ENCODE measurements at places on chromosomes 2 and 18.
A peak's percentile ranks its signal among the peaks of the same experiment; 100 is the strongest.

DNA sequence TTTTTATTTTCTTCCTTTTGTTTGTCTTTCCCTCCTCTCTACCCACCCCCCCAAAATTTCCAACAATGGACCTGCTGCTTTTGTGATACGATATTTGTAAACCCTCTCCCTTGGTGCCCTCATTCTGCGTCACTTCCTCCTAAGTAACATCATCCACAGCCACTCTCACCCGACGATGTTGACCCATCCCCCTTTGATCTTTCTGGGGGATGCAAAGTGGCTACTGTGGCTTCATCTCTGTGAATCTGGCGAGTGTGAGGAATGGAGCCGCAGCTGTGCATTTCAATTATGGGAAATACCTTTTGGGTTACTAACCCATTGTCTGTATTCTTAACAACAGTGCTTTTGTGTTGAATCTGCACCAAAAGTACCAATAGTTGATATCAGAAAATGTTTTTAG lies 19.4 kb downstream of the ANTXR1 start:
- no peak for DNase-seq

- DNase-seq: no peak
Observed at GRCh38 chr18:22846088-22846683, 86.9 kb upstream of the RBBP8 start.

DNA sequence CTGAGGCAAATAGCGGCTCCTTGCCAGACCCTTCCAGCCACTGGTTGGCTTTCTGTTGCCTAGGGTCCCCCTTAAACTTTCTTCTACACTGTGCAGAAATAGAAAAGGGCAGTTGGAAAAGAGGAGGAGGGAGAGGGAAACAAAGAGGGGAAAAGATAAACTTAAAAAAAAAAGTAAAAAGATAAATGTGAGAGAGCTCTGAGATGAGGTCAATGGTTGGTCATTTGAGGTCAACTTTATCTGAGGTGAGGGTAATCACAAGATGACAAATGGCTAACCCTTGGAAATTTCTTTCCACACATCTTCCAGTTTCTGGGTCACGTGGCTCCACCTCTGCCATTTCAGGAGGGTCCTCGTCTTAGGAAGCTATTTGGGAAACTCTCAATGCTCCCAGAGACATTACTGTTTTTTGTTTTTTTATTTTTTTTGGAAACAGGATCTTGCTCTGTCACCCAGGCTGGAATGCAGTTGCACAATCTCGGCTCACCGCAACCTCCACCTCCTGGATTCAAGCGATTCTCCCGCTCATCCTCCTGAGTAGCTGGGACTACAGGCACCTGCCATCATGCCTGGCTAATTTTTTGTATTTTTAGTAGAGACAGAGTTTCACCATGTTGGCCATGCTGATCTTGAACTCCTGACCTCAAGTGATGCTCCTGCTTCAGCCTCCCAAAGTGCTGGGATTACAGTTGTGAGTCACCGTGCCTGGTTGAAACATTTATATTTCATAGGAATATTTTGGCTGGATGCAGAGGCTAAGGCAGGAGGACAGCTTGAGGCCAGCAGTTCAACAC lies 199.9 kb downstream of the TGIF1 start:
- no peak for DNase-seq

GRCh38 chr2:143254110-143254509 lies 124.9 kb downstream of the ARHGAP15 start:
- peak; percentile 32 for DNase-seq

- DNase-seq: no peak
Observed at GRCh38 chr2:10524851-10525572, 76.9 kb upstream of the ODC1 start.

DNA sequence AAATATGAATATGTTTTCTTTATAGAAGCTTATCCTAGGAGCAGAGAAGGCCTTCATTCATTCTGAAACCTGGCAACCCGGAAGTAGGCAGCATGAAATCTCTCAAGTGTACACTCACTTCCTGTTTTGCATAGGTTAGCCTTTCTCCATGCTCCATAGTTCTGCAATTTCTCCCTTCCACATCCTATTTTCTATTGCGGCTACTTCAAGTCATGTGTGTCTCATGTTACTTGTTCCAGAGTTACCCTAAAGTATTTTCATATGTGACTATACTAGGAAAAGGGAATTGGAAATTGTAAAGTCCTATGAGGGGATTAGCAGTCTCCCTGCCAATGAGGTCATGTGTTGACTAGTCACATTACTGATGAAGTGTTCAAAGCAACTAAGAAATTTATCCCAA lies 320.6 kb downstream of the NCKAP5 start:
- DNase-seq: no peak

DNA sequence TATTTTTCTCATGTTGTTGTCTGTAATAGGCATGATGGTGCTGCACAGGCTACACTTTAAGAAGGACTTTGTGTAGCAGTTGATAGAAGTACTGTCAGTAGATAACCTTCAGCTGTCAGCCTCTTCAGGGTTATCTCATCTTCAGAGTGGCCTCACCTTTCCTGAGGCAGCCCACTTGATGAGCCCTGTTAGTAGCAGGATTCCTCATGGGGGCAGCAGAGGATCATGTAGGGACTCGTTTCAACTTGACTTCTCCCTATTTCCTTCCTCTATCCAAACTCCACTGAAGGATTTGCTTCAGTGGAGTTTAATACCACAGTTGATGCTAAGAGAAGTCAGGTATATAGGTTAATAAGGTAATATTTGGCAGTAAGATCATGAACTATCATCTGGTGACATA lies 530.3 kb upstream of the FSIP2 start:
- no peak for DNase-seq
